Choroid plexus epithelial cell (primary cell): ENCODE measurements at places on chromosomes 11 and 22.

DNA sequence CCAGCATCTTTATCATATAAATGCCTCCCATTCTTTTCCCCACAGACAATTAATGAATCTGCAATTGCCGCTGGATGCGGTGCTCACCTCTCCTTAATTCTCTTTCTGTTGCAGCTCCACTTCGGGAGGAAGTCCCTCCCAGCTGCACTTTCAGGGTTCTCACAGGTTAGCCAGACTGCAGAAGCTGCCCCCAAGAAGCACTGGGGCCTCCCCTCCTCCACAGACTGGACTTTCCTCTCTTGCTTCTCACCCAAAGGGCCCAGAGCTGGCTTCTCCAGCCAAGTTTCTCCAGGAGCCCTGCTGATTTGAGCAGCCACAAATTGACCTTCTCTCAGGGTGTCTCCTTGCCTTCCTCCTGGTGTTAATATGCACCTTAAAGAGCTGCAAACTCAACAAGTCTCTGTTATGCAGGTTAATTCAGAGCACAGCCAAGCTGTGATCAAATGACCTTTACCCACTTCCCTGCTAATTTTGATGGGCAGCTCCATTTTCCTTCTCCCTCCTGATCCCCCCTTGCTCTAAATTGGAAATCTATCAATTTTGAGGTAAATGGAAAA, 298.9 kb downstream of the BUD13 start:
- DNase-seq, result no peak

DNA sequence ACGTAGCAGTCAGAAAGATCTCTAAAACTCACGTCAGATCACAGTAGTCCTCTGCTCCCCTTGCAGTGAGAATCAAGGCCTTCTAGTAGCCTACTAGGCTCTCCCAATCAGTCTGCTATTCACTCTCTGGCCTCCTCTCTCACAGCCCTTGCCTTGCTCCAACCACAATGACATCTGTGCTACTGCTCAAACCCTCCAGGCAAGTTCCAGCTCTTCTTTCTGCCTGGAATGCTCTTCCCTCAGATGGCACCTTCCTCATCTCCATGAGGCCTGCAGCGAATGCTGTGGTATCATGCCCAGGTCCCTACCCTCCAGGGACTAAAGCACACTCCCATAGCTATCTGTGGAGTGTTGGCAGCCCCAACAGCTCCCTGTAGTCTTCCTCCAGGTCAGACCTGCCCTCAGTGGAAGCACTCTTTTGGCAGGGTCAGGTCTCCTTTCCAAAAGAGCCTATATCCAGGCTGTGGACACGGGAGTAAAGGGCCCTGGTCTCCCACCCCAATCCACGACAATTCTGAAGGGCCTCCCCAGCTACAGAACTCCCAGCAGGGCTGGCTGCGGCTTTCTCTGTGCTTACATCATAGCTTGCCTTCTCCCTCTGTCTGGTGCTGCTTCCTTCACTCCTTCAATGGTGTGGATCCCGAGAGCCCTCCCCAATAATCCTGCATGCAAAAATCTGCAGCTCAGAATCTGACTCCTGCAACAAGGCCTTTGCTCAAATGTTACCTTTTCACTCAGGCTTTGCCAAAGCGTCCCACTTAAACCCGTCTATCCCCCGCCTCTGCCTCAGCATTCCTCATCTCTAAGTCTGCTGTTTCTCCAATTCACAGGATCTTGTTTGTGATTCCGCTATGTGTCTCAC, 8.9 kb downstream of the HIRA start:
- DNase-seq, result peak; percentile 33

DNA sequence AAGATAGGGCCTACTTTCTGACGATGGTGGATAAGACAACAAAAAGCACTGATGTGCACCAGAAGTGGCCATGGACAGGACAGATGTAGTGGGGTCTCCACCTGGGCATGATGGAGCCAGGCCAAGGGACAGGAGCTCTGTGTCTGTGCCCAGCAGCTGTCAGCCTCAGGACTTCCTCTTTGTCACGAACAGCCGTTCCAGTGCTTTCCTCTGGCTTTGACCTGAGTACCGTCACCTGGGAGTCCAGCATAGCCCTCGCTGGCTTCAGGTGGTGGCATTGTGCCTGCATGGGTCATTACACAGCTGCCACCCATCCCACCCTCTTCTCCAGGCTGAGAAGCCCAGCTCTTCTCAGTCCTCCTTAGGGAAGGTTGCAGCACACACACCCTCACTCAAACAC, 137.8 kb downstream of the GRIK4 start:
- no peak for DNase-seq

DNA sequence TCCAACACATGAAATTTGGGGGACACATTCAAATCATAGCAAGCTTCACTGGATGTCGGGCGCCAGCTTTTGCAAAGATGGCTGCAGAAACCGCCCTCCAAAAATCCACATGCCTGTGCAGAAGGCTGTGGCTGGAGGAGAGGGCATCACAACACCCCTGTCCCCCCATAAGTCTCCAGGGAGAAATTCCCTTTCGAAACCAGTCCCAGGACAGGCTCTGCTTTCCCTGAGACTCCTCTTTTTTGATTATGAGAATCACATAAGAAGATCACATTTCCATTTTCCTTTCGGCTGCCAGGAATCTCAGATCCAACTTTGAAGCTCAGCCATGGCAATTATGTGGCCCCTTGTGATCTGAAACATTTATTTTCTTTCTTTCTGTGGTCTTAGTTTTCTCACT, 9.7 kb downstream of the LIF start:
- DNase-seq, result no peak

- no peak for DNase-seq
Measured at GRCh38 chr11:30465192-30465591, 121.0 kb downstream of the MPPED2 start.

DNA sequence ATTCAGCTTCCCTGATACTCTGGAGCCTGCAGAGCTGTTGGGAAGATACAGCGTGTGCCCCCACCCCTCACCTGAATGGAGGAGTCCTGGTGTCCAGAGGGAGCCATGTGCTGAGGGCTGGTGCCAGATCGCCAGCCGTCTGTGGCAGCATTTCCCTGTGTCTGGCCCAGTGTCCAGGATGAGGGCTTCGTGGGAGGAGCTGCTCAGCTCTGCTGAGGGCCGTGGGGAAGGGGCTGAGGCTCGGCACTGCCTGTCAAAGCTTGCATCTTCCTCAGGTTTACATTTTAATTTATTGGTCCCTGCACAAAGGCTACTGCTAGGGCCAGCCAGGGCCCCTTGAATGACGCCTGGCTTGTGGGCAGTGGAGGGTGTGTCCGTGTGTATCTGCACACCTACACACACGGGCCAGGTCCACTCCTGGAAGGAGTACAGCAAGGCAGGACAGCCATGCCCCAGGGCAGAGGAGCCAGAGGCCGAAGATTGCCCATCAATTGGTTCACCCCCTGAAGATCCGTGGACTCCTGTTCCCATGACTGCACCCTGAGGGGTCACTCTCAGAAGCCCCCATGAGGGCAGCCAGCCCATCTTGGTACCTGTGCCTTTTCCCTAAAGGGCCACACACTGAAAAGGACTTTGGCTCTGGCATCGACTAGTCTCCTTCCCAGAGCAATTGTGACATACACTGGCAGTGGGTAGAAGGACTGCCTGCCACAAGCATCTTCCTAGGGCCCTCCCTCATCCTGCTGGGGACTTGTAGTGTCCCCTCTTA, 107.7 kb upstream of the PARVA start:
- DNase-seq, result no peak

DNA sequence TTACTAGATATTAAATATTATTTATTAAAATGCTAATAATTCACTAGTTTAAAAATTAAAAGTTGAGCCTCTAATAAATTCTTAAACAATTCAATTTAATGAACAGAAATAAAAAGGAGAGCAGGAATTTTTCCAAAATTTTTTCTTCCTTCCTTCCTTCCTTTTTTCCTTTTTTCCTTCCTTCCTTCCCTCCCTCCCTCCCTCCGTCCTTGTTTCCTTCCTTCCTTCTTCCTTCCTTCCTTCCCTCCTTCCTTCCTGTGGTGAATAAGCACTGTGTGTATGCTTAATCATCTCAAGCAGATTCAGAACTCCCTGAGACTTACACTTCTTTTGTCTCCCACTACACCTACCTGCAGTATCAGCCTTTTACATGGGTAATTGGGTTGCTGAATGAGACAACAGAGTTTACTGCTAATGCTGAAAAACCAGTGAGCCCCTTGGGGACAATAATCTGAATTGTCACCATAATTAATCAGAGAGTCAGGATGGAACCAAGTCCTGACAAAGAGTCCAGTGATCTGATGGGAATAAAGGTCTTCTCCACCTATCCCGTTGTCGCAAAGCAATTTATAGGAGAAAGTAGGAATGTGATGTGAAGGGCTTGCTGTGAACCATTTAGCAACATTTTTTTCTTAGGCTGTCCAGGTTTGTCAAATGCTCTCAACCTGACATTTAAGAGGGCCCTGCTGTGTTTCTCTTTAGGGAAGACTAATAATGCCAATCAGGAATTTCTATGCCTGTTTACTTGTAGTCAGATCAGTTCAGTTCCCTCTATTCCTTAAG, 58.1 kb upstream of the CEP295 start:
- no peak for DNase-seq

- no peak for DNase-seq
Measured at GRCh38 chr11:64206457-64207255, at the start of gene FERMT3. FERMT3 (plus strand) TSS chr11:64206721; CDS start chr11:64207365, 644 bp downstream.

DNA sequence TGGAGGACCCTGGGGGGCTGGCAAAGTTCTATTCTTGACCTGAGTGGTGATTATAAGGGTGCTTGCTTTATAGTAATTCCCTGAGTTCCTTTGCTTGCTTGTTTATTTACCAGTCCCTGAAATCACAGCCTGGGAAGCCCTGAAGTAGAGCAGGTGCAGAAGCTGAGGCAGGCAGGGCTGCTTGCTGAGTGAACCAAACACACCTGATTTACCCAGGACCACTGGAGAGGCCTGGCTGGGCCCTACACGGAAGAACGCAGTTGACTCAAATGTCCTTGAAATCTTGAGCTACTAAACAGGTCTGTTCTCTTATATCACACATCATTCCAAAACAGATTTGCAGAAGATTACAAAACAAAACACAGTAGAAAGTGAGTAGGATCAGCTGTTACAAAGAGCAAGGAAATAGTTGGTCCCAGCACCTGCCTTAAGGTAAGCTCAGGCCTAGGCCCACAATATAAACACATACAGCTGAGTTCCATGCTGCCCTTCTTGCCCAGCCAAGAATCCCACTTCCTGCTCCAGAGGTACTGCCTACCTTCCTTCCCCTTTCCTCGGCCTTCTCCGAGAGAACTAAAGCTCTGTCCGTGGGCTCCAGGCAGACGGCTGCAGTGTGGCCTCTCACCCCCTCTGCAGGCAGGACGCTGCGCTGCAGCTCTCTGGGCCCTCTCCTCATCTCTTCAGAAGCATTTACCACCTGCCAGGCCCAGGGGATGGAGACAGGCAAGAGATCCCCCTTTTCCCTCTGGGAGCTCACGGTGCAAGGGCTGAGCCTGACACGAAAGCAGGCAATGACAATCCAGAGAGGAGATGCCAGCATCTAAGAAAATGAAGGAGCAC, 46.1 kb upstream of the SCUBE2 start:
- DNase-seq, result peak; percentile 84

GRCh38 chr11:76062733-76063132, 143.6 kb downstream of the WNT11 start:
- no peak for DNase-seq

- DNase-seq, result peak; percentile 10
Measured at GRCh38 chr11:104799251-104799650, 99.0 kb downstream of the CASP12 start.

DNA sequence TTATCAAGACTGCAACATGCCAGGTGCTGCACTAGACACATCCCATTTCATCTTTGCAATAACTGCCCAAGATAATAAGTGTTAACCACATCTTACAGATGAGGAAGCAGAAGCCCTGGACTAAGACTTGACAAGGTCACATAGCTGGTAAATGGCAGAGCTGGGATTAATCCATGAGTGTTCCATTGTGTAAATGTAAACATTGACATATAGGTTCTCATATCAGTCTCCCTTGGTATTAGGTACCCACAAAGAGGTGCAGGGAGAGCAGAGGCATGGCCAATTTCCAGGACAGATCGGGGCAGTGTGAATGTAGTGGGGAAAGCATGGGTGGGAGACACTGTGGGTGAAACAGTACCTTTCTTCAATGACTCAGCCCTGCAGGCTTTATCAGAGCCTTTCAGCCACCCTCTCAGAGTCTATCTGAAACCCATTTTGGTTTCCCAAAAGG, 17.9 kb downstream of the MICAL2 start:
- no peak for DNase-seq

DNA sequence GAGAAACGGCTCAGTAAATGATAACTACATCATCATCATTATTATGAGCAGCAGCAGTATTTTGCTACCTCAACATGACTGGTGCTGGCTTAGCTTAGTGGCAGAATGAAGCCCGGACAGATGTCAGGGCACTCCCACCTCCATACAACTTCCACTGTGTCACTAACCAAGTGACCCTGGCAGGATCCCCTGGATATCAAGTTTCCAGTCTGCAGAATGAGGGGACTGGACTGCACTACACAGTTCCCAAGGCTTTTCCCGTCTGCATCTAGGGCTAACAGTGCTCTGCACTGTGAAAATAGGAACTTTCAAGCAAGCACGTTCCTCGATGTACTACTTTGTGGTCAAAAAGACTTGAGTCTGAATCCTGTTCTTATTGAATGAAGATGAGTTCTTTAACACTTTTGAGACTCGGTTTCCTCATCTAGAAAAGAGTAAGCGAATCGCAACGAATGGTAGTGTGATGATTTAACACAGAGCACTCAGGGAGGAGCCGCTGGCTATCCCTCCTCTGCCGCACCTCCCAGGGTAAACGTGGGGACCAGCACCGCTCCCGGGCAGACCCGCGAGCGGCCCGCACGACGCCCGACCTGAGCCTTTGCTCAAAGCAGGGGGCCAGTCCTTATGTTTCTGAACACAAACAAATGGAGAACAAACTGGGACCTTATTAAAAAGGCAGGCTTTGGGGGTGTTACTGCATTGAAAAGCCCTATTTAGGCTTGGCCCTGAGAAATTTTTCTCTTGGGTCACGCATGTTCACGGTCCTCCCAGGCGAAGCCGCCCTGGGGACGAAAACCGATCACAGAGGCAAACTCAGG, 910 bp downstream of the CLTCL1 start:
- DNase-seq, result no peak

DNA sequence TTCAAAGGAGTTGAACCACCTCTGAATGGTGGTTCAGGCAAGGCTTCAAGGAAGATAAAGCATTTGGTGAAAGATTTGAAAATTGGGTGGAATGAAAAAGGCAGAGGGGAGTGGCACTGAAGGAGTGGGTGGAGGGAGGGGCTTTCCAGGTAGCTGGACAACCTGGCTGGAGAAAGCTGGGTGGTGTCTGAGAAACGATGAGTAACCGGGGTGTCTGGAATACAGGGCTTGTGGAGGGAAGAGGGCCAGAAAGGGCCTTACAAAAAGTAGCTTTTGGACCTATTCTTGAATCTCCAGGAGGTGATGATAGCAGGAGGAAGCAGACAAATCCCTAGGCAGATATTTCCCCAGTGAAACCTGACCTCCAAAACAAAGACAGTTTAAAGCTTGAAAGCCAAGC, 99.3 kb downstream of the RASSF10 start:
- DNase-seq, result no peak

- peak; percentile 95 for DNase-seq
Measured at GRCh38 chr11:28566339-28567089, 458.3 kb downstream of the METTL15 start.

- DNase-seq, result peak; percentile 73
Measured at GRCh38 chr11:87114093-87114492, 76.4 kb downstream of the TMEM135 start.
